ENCODE measurements at places on chromosomes 6 and 20. TPM values are rescaled to one million over a fixed set of nuclear protein-coding genes. Genes with fewer than 3 reads are reported as not detected.

DNA sequence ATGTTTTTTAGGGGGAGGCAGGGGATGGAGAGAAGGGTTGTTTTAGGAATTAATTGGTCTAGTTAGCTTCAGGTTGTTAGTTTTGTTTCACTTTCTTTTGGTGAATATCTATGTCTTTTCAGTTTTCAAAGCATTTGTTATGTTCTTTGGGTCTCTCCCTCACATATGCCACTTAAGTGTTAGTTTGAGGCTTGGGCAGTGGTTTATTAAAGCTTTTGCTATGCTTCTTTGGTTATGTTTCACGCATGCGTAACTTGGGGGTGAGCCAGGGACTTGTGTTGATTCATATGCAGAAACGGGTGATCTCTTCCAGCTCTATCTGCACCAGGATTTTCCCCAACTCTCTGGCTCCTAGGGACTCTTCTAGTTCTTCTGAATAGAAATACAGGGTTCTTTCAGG lies 11.4 kb upstream of the MMS22L start:
- no peaks in the 10 kb centered on the region for H3K36me3 ChIP-seq
- H3K27ac ChIP-seq = no peak overlapping the region
- H3K27me3 ChIP-seq = no peaks in the 10 kb centered on the region
- no peaks in the 10 kb centered on the region for H3K4me1 ChIP-seq

GRCh38 chr6:5468586-5468985 lies 207.3 kb downstream of the FARS2 start:
- H3K36me3 ChIP-seq = no peaks in the 10 kb centered on the region
- no peak overlapping the region for H3K4me3 ChIP-seq
- H3K4me1 ChIP-seq = peaks cover 63% of the 10 kb centered on the region
- DNase-seq = no peak

DNA sequence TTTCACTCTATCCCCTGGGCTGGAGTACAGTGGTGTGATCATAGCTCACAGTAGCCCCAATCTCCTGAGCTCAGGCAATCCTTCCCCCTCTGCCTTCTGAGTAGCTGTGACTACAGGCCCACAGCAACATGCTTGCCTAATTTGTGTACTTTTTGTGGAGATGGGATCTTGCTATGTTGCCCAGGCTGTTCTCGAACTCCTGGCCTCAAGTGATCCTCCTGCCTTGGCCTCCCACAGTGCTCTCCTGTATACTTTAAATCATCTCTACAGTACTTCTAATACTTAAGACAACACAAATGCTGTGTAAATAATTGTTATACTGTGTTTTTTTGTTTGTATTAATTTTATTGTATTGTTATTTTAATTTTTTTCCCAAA lies 39.7 kb upstream of the FAM50B start:
- no peak for DNase-seq
- no peaks in the 10 kb centered on the region for H3K27me3 ChIP-seq
- no peak overlapping the region for H3K4me3 ChIP-seq

DNA sequence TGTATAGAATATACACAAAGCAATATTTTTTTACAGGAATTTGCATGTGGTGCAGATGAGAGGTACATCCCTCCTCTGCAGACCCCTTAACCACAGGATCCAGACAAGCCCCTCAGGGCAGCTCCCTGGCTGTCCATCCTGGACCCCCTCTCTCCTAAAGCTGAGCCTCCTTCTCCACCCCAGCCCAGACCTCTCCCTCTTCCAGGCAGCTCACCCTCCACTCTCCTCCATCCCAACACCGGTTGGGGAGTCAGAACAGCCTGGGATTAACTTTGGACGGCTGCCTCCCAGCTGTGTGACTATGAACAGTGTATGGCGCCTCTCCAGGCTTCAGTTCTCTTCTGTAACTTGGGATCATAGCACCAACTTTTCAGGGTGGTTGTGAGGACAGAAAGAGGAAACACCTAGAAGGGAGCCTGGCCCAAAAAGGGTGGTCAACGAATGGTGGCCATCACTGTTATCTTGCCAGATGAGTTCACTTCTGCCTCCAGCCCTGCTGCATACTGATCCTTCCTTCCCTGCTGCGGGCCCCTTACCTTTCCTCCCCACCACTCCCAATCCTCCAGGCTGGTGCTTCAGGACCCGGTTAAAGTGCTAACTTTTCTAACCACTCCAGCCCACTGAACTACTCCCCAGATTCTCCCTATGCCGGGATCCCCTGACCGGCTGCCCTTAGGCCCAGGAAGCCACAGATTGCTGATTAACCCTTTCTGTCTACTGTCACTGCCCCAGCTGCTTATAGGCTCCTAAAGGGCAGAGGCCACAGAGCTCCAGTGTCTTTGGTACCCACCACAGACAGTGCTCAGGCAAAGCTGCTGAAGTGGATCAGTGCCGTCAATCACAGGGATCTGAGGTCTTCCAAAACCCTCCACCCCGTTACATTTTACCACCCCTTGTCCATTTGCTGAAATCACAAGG lies 55.9 kb downstream of the GPR6 start:
- no peak overlapping the region for H3K4me3 ChIP-seq
- no peaks in the 10 kb centered on the region for H3K4me1 ChIP-seq

GRCh38 chr6:85866370-85866730 lies 223.7 kb upstream of the SYNCRIP start:
- no peak overlapping the region for H3K27ac ChIP-seq
- peaks cover 35% of the 10 kb centered on the region for H3K4me1 ChIP-seq
- DNase-seq = no peak
- no peaks in the 10 kb centered on the region for H3K27me3 ChIP-seq
- H3K36me3 ChIP-seq = no peaks in the 10 kb centered on the region

GRCh38 chr6:14499309-14499708 lies 381.7 kb downstream of the CD83 start:
- no peak overlapping the region for H3K4me3 ChIP-seq
- H3K27me3 ChIP-seq = no peaks in the 10 kb centered on the region
- H3K27ac ChIP-seq = no peak overlapping the region
- DNase-seq = no peak
- peaks cover 32% of the 10 kb centered on the region for H3K4me1 ChIP-seq

DNA sequence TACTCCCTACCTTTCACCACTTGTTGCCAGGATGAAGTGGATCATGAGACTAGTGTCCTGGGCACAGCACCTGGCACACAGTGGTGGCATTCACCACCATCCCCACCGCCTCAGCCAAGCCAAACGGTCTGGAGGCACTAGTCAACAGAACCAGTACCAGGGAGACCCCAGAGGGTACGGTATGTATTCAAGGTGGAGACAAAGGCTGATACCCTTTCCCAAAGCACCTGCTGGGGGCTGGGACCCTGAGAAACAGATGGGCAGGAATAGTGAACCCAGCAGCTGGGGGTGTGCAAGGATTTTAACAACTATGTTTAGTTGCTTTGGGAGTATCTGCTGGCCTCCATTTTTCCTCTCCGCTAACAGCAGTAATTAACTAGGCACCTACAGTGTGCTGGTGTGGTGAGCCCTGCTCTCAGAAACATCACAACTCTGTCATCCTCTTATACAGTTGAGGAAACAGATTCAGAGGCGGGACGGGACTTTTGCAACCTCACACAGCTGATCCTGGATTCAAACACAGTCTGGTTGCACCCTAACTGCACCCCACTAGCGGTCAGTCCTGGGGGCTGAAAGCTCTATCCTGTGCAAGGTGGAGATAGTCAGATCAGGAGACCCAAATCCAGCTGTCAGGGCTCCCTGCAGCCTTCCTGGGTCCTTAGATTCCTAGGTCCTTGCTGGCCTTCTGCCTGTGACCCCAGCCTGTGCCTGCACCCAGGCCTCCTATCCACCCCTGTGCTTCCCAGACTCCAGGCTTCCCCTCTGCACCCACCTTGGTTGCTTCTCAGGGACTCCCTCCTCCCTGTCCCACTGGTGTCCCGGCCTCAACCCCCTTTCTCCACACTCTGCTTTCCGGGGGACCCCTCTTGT lies 1.2 kb downstream of the SNTA1 start:
- H3K36me3 ChIP-seq = no peaks in the 10 kb centered on the region
- H3K27me3 ChIP-seq = peaks cover 26% of the 10 kb centered on the region
- DNase-seq = no peak
- H3K27ac ChIP-seq = no peak overlapping the region
- peaks cover 16% of the 10 kb centered on the region for H3K4me1 ChIP-seq
- H3K4me3 ChIP-seq = peak overlapping the region; percentile 79

- H3K27ac ChIP-seq = no peak overlapping the region
- DNase-seq = no peak
- H3K27me3 ChIP-seq = no peaks in the 10 kb centered on the region
- H3K4me3 ChIP-seq = no peak overlapping the region
These were observed 274.5 kb downstream of the ALDH8A1 start for GRCh38 chr6:134675110-134676054.

DNA sequence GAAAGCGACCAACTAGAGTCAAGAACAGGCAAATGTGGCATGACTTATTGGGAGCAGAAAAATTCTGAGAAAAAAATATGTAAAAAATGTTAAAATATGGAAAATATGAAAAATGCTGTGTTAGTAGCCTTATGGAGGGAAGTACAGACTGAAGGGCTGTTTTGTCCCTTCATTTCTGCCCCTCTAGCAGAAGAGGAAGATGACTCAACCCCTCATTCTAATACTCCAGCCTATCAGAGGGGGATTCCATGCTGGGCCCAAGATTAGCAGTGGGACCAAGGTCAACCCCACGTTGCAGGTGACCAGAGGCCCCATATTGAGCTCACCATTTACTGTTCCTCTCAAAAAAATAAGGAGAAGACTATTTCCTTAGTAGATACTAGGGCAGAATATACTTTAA lies 8.4 kb downstream of the MUC21 start:
- DNase-seq = no peak
- H3K27me3 ChIP-seq = no peaks in the 10 kb centered on the region
- H3K4me1 ChIP-seq = peaks cover 5% of the 10 kb centered on the region
- no peak overlapping the region for H3K4me3 ChIP-seq

DNA sequence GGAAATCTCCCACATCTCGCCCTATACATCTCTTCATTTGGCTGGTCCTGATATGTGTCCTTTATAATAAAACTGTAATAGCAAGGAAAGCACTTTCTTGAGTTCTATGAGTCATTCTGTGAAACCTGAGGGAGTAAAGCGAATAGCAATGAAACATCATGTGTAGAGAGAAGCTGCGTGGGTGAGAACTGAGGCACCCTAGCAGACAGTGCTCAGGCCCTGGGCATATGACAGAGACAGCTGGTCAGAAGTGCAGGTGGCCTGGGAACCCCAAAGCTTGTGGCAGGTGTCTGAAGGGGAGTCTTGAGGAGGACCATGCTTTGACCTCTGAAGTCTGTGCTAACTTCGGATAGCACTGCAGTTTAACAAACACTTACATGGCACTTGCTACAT lies 1.3 kb upstream of the BLOC1S5 start:
- no peak overlapping the region for H3K27ac ChIP-seq
- no peaks in the 10 kb centered on the region for H3K27me3 ChIP-seq
- no peak for DNase-seq
- no peaks in the 10 kb centered on the region for H3K36me3 ChIP-seq

DNA sequence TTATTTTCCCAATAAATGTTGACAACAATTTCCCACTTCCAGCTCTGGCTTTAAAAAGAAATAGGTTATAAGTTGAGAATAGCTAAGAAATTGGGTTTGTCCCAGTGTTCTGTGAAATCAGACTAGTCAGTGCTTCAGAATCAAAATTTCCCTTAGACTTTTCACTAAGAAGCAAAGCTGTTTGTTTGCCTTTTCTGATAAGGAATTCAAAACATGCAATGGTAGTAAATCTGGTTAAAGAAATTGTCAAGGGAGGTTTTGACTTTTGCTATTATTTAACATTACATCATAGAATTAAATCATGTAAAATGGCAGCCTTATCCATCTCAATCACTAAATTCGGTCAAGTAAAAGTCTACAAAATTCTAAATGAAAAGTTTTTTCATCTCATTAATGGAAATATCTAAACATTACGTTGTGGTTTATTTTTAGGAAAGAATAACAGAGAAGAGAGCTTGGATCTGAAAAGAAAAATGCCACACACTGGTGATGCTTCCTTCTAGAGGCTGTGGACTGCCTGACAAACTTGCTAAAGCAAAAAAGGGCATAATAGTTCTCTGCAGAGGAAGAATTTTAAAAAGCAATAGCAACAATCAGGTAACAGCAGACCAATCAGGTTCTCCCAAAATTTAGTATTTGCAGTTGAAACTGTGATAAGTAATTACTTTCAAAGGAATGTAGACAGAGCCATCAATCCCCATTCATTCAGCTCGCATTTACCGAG lies 36.4 kb downstream of the PLAGL1 start:
- peaks cover 83% of the 10 kb centered on the region for H3K4me1 ChIP-seq
- H3K27me3 ChIP-seq = peaks cover 90% of the 10 kb centered on the region
- H3K4me3 ChIP-seq = no peak overlapping the region
- no peak for DNase-seq

- no peak for DNase-seq
- no peak overlapping the region for H3K4me3 ChIP-seq
- no peak overlapping the region for H3K27ac ChIP-seq
- H3K36me3 ChIP-seq = no peaks in the 10 kb centered on the region
- no peaks in the 10 kb centered on the region for H3K27me3 ChIP-seq
These were observed 218.6 kb downstream of the DLL1 start for GRCh38 chr6:170072246-170072645.

- no peaks in the 10 kb centered on the region for H3K27me3 ChIP-seq
- no peaks in the 10 kb centered on the region for H3K36me3 ChIP-seq
- peaks cover 46% of the 10 kb centered on the region for H3K4me1 ChIP-seq
- DNase-seq = peak; percentile 56
These were observed 12.2 kb downstream of the BACH2 start for GRCh38 chr6:90284236-90285041.

- no peak for DNase-seq
- H3K4me1 ChIP-seq = peaks cover 15% of the 10 kb centered on the region
These were observed 10.8 kb upstream of the FOXC1 start for GRCh38 chr6:1598886-1599285.

RNGTT gene
- 50.8 TPM for total RNA-seq

PSORS1C1 gene
- total RNA-seq = not detected

BTBD9 gene
- total RNA-seq = 16.4 TPM

SDCBP2 gene
- total RNA-seq = 1.6 TPM

SIRPB2 gene
- total RNA-seq = not detected

KHDC1L gene
- 1.9 TPM for total RNA-seq

LAMA4 gene
- 0.50 TPM for total RNA-seq

CDC25B gene
- 22.9 TPM for total RNA-seq

GNMT gene
- total RNA-seq = not detected

KIAA0408 gene
- total RNA-seq = 9.7 TPM

HLA-DQA1 gene
- not detected for total RNA-seq

Data from neural progenitor cell (in vitro differentiated cells).